ENCODE measurements at places on chromosomes 1 and 21.

DNA sequence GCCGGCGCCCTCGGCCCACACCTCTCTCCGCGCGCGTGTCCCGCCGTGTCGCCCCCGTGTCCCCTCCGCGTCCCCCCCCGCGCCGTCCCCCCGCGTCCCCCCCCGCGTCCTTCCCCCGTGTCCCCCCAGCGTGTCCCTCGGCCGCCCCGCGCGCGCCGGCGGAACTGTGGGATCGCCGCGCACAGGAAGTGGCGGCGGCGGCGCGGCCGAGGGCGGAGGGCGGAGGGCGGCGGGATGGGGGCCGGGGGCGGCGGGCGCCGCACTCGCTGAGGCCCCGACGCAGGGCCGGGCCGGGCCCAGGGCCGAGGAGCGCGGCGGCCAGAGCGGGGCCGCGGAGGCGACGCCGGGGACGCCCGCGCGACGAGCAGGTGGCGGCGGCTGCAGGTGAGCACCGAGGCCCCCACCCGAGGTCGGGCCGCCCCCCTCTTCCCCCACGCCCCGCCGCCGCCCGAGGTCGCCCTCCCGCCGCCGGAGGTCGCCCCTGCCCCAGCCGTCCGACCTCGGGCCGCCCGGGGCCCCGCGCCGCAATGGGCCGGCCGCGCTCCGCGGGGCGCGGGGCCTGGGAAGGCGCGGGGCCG is at the start of gene AGPAT3:
Gene AGPAT3 (plus strand): TSS at position 262 of the 578 bp plus-strand sequence. CDS start 94,459 bp downstream, outside the sequence.
- DNase-seq = peak; percentile 39

DNA sequence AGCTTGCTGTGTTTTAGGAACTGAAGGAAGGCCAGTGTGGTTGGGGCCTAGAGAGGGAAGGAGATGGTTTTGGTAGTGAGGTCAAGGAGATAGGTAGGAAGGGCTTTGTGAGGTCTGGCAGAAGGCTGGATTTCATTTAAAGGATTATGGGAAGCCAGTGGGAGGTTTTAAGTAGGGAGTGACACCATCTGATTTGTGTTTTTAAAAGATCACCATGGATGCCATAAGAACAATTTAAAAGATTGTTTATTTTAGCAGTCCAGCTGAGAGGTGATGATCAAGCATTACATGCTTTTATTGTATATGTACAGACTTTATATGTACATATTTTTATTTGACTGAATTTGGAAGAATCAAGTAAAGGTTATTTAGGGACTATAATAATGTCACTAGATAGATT is 26.4 kb downstream of the RGL1 start:
- DNase-seq = no peak

DNA sequence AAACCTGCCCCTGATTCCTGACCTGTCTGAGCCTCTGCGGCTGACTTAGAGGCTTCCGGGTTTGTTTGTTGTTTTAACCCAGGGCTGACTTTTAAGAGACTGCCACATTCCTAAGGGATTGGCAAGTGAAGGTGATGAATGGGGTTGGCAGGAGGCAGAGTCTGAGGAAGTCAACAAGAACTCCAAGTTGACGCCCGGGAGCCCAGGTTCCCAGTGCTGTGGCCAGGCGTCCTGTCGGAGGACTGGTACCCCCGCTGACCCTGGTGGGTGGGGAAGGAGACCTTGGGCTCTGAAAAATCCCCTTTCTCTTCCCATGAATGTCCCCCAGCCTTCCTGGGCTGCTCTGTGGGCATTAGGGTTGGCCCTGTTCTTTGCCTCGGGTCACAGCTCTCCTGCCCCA is 19.7 kb upstream of the EPS8L3 start:
- no peak for DNase-seq

DNA sequence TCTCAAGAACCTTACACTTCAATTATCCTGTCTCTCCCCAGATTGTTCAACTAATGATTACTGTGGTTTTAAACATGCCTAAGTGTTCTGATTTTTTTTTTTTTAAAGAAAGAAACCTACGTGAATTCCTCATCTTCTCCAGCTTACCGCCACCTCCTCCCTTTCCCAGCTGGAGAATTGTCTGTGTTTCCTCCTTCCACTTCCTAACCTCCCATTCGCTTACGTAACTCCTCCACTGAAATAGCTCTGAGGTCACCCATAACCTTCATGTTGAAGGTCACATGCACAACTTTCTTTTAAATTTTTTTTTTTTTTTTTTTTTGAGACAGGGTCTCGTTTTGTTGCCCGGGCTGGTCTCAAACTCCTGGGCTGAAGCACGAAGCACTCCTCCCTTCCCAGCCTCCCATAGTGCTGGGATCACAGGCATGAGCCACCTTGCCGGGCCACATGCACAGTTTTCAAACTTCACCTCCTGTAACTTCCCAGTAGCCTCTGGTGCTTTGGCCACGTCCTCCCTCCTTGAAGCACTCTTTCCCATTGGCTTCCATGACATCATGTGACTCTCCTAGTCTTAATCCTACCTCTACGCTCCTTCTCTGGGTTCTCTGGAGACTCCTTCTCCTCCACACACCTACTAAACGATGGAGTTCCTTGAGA is 9.8 kb upstream of the CAPZB start:
- no peak for DNase-seq

GRCh38 chr1:235511470-235512240 is 7.4 kb upstream of the B3GALNT2 start:
- no peak for DNase-seq

DNA sequence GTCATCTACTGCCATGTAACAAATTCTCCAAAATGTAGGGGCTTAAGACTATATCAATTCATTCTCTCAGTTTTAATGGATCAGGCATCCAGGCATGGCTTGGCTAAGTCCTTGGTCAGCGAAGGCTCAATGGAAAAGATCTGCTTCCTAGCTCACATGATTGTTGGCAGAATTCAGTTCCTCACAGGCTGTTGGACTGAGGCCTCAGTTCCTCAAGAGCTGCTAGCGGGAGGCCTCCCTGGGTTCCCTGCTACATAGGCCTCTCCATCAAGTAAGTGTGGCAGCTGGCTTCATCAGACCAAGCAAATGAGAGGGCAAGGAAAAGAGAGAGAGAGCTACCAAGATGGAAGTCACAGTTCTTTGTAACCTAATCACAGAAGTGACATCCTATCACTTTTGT is 19.6 kb upstream of the EYA3 start:
- DNase-seq = no peak

DNA sequence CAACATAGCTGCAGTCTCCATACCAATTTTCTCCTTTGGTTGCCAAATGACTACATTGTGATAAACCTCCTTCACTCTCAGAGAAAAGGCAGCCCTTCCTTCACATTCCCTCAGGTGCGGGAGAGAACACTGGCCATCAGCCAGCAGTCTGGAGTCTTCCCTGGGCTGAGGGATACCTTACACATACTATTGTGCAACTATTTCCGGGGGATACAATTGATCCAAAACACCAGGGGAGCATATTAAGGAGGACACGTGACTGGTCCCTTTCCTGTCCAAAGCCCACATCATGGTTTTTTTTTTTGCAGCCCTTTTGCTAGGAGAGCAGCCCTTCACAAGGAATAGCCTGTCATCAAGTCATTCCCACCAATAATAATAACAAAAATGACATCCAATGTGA is 172.1 kb upstream of the ZRANB2 start:
- DNase-seq = no peak

DNA sequence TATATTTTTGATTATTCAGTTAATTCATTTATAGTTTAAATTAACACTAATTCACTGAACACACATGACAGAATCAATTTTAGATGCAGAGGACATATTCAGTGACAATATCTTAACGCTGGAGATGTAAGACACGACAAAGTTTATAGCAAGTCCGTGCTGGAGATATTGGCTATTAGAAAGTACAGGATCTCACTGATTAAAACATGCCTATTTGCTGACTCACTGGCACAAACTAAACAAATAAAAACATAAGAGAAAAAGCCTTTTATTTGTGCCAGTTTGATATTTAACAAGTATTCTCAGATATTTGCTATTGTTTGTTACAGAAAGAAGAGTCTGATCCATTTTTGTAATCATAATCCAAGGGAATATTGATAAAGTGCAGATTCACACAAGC is 1122.9 kb upstream of the B3GALT2 start:
- no peak for DNase-seq

- no peak for DNase-seq
Observed at GRCh38 chr1:55124470-55124869, 85.1 kb downstream of the PCSK9 start.

GRCh38 chr1:27138927-27139326 is 16.0 kb downstream of the SLC9A1 start:
- DNase-seq = no peak

- no peak for DNase-seq
Observed at GRCh38 chr21:40835184-40835694, 11.7 kb downstream of the DSCAM start.

DNA sequence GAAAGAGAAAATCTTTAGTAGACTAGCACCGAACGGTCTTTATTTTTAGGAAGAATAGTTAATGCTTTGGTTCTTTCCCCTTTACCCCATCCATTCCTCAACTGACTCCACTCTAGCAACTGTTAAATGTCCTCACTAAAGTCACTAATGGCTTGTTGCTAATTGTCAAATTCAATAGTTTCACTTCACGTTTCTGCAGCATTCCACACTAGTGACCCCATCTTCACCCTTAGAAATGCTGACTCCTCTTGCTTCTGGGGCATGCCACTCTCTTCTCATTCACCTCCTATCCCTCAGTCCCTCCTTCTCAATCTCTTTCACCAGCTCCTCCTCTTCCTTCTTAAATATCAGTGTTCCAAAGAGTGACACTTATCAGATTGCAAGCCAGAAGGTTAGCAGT is 19.4 kb upstream of the CADM3 start:
- DNase-seq = no peak

GRCh38 chr1:192635939-192636338 is at the start of gene RGS13:
Gene RGS13, plus strand, starts transcription at chr1:192636147. Its CDS starts 8,188 bp downstream, at chr1:192644335.
- DNase-seq = no peak

- DNase-seq = no peak
Observed at GRCh38 chr21:35819134-35819533, 241.2 kb downstream of the SETD4 start.

DNA sequence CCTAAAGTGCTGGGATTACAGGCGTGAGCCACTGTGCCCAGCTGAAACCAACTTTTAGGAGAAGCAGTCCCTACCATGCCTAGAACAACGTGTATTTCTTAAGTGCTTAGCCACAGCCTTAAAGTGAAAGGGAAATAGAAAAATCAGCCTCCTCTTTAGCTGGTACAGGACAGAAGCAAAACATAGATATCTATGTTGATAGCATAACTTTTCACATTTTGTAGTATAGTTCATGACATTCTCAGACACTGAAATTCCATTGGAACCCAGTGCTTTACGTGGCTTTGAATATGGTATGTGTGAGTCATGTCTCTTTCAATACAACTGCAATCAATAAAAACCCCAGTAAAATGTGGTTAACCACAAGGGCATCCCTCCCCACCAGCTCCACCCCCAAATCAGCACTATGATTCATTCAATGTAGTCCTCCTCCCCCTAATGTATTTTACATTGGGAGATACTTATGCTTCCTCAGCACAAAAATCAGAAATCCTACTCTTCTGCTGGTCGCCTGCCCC is 32.1 kb downstream of the TGFB2 start:
- no peak for DNase-seq

- no peak for DNase-seq
Observed at GRCh38 chr1:227066999-227067398, 126.9 kb downstream of the COQ8A start.

DNA sequence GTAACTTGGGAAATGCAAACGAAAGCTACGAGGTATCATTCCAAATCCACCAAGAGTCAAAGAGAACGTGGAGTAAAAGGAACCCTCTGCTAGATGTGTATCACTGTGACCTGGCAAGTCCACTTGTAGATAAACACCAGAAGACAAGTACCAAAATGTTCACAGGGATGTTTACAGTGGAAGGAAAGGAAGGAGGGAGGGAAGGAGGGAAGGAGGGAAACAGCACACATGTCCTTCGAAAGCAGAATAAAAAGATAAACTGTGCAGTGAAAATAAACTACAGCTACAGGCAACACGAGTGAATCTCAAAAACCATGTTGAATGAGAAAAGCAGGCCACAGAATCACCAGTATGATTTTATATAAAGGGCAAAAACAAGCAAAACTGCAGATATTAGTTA is 59.9 kb downstream of the TP53BP2 start:
- no peak for DNase-seq

DNA sequence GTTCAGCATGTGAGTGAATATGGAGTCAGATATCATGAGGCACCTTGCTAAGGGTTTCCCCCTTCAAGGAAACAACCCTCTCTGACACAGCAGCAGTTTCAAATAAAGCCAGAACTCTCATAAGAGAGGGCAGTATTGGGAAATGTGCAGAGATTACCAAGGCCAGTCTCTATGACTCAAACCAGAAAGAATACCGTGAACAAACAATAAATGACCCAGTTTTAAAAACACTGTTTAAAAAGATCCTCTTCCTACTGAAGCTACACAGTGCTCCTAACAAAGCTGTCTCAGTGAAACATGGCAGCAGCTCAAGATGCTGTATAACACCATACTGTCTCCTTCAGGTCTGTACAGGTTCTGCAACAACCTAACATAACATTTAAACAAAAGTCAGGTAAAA is 102.6 kb downstream of the KIAA0319L start:
- no peak for DNase-seq

GRCh38 chr21:34707876-34708325 is 39.1 kb downstream of the CLIC6 start:
- peak; percentile 63 for DNase-seq
